Ecto neural progenitor cell (in vitro differentiated cells): ENCODE measurements at places on chromosomes 4 and X.

GRCh38 chrX:24485976-24486680, 21.0 kb downstream of the PDK3 start:
- no peak for DNase-seq

DNA sequence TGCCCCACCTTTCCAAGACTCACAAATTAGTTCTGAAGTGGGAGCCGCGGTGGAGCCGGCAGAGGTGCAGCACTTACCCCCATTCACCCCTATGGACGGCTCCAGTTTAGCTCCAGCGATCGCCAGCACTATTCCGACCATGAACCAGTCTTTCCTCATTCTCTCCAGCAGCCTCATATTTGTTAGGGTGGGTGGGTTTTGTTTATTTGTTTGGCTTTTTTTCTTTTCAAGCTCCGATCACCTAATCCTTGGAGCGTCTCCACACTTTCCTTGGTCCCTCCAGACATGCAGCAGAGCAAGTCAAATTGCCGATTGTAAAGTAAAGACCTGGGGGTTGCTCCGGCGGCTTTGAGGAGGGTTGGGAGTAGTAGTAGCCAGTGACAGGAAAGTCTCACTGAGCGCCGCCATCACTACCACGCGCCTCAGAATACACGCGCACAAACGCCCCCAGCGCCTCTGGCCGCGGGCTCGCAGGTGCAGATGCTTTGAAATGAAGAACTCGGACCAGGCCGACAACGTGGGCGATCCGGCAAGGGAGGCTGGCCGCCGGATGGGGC, at the start of gene SLC10A7:
SLC10A7 (minus strand) TSS at position 400 of the 557 bp plus-strand sequence; CDS start at position 177, 223 bp downstream.
- peak; percentile 85 for DNase-seq

- no peak for DNase-seq
Observed at GRCh38 chr4:8905226-8905772, 33.7 kb upstream of the HMX1 start.

DNA sequence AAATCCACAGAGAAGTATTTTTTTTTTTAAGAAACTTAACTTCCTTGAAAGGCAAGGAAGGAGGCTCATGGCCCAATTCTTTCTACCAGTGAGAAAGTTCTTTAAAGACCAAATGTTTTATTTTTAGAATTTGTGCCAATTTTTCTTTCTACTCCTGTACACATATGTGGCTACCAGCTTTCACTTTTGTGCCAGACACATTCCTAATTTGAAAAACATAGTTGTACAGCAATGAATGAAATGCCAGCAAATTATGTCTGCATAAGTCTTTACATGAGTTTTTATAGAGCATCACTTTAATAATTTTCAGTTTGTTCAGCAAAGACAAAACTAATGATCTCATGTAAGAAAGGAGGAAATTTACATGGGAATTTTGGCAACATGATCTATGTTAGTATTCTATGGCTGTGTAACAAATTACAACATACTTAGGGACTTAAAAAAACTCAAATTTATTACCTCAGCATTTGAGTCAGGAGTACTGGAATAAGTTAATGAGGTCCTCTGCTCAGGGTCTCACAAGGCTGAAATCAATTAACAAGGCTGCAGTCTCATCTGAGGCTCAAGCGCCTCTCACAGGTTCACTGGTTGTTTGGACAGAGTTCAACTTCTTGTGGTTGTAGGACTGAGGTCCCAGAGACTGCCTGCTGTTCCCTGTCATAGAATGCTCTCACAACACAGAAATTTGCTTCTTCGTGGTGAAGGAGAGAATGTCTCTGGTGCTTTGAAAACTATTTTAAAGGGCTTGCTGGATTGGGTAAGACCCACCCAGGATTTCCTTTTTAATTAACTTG, 678.2 kb upstream of the FAM241A start:
- DNase-seq = no peak
